ENCODE measurements at places on chromosomes 1 and 21.

- DNase-seq, result no peak
Measured at GRCh38 chr1:171219346-171220080, 28.8 kb upstream of the FMO1 start.

GRCh38 chr1:243233908-243234307, 21.2 kb downstream of the CEP170 start:
- DNase-seq, result no peak

- no peak for DNase-seq
Measured at GRCh38 chr1:78690516-78690915, 40.9 kb downstream of the IFI44 start.

DNA sequence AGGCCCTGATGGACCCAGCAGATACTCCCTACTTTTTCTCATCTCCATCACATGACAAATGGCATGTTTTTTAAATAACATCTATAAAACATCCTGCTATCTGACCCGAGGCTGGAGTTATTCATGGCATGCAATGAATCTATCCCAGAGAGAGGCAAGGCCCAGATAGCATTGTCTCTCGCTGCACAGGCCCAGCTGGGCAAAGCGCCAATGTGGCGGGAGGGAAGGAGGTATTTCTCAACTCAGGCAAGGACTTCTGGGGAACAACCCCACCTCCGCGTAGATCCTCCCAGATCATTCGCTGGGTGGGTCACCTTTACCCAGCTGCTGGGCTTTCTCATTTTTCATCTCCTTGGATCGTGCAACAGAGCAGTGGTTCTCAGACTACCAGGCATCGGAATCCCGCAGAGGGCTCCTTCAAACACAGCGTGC, 59.8 kb downstream of the ERG start:
- DNase-seq, result peak; percentile 48

GRCh38 chr1:200305806-200306205, 104.0 kb downstream of the ZNF281 start:
- no peak for DNase-seq

GRCh38 chr1:19414515-19415121, 70.7 kb downstream of the CAPZB start:
- no peak for DNase-seq

GRCh38 chr1:23149114-23149513, 19.5 kb downstream of the LUZP1 start:
- DNase-seq, result no peak

GRCh38 chr1:52234708-52235107, 92.8 kb downstream of the ZFYVE9 start:
- DNase-seq, result no peak

GRCh38 chr1:19096036-19096833, 113.8 kb downstream of the UBR4 start:
- no peak for DNase-seq

DNA sequence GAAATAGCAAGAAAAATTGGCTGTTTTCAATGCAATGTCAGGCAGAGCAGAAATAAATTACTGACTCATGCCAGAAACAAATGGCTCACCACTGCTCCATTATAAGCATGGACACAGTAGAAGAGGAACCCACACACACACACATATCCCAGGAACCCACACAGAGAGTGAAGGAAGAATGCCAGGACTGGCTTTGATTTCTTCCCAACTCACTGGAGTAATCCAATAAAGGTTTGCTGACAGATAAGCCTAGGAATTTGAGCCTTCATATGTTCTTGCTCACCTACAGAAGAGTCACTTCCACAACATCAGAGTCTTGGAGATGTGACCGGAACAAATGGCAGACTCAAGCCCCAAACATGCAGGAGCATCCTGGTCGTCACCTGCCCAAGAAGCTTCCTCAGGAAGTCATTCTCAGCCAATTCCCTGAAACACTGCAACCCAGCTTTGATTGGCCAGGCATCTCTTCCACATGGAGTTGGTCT, 2.2 kb downstream of the SH3BP5L start:
- peak; percentile 21 for DNase-seq

- DNase-seq, result no peak
Measured at GRCh38 chr1:209708297-209708696, 3.7 kb downstream of the HSD11B1 start.

- no peak for DNase-seq
Measured at GRCh38 chr1:177206831-177207355, 36.1 kb downstream of the BRINP2 start.

GRCh38 chr21:36664662-36664990, 34.3 kb upstream of the SIM2 start:
- DNase-seq, result no peak

DNA sequence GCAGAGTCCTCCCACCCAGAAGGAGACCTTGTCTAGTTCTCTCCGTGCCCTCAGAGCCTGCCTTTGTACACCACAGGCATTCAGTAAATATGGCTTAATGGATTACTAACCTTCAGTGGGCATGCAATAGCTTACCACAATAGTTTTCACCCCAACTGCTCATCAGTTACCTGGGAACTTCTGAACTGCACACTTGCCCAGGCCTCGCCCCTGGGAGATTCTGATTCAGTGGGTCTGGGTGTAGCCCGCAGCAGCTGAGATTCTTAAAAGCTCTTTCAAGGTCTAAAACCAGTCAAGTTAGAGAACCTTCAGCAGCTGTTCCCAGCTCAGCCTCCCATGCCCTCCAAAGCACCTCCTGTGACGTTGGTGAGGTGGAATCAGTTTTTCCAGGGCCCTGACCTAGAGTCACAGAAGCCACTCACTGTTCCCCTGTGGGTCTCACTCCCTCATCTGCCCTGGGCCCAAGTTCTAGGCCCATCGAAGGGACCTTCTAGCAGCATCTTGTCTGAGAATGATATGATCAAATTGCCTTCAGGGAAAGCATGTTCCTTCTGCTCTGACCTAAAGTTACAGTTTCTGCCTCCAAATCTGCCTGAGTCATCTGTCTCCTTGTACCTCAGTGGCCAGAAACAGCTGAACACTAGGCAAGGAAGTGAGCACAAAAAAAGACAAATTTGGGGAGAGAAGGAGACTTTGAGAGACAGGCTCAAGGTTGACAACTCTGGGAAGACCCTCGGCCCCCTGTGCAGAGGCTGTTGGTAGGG, 10.8 kb downstream of the ASAP3 start:
- no peak for DNase-seq

- DNase-seq, result no peak
Measured at GRCh38 chr1:55214934-55215193, 300 bp downstream of the USP24 start.

GRCh38 chr1:54543729-54544496, 4.1 kb upstream of the ACOT11 start:
- no peak for DNase-seq

DNA sequence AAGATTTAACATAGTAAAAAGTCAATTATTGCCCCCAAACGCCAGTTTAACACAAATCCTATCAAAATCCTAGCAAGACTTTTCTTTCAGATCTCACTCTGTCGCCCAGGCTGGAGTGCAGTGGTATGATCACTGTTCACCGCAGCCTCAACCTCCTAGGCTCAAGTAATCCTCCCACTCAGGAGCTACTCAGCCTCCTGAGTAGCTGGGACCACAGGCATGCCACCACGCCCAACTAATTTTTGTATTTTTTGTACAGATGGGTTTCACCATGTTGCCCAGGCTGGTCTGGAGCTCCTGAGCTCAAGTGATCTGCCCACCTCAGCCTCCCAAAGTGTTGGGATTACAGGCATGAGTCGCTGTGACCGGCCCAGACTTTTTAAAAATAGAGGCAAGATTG, 4.8 kb downstream of the SNIP1 start:
- no peak for DNase-seq

- DNase-seq, result no peak
Measured at GRCh38 chr1:61098333-61098732, 16.0 kb downstream of the NFIA start.

GRCh38 chr1:208027861-208028260, 116.9 kb upstream of the CD34 start:
- DNase-seq, result no peak

DNA sequence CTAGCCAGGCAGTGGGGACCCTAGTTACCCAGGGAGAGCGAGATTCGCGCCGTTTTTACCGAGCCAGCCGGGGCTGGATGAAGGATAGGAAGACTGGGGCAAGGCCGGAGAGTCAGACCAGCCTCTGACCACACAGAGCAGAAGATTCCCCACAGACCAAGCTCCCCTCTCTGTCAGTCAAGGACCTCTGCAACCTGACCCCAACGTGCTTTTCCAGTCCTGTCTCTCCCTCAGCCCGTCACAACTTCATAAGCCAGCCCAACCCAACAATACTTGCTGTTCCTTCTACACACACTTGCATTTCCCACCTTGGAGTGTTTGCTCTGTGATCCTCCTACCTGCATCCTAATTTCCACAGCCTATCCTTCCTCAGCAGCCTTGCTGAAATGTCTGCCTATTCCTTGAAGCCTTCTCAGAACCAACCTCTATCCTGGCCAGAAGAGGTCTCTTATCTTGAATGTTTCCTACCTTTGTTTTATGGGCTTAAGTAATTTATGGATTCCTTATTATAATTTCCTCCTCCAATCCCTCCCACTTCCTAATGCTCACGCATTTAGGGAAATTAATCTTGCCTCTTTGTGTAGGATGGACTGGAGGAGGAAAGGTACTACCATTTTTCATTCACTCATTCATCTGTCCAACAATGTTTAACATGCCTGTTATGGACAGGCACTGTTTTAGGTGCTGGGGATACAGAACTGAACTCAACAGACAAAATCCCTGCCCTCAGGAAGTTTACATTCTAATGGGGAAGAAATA, at the start of gene GSTM3:
TSS of gene GSTM3 (minus strand) at position 424 of the 759 bp plus-strand sequence. CDS start 751 bp downstream, outside the sequence.
- DNase-seq, result no peak

- no peak for DNase-seq
Measured at GRCh38 chr1:156336242-156336641, 1.9 kb downstream of the CCT3 start.

DNA sequence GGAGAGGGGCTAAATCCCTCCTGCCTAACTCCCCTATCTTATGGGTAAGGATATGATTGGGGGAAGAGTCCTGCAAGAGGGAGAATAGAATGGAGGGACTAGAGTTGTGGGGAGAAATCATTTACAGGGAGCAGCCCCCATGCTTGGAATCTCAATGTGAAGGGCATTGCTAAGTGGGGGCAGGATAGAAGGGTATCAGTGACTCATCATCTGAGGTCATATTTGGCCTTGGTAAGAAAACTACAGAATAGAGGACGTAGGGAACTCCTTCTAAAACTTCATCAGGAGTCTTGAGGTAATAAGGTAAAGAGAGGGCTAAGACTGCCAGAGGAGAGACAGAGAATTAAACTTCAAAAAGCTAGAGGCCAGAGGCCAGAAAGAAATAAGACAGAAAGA, 487 bp downstream of the HJV start:
- DNase-seq, result no peak

DNA sequence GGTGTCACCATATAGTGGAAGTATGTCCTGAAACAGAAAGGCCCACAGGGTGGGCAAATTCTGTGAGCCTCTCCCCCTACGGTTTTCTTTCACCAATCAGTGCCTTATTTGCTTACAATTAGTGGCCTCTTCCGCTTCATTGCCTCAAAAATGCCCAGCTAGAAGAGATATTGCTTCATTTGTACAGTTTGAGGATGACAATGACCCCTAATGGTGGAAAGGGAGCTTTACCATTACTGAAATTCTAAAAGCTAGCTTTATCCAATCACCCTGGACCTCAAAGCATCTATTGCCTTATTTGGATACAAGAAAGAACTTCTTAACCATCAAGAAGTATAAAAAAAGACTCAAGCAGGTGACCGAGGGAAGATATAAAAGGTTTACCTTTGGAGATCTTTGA, 49.6 kb downstream of the LRRC71 start:
- DNase-seq, result no peak

DNA sequence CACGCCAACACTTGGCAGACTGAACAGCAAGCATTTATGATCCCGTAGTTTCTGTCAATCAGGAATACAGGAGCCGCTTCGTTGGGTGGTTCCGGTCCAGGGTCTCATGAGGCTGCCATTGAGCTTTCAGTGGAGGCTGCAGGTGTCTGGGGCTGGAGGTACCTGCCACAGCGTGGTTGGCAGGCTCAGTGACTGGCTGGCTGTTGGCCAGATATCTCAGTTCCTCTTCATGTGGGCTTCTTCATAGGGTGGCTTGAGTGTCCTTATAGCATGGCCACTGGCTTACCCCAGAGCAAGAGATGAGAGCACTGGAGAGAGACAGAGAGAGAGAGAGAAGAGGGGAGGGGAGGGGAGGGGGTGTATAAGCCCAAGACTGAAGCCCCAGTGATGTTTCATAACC, 29.3 kb downstream of the PIK3CD start:
- no peak for DNase-seq

DNA sequence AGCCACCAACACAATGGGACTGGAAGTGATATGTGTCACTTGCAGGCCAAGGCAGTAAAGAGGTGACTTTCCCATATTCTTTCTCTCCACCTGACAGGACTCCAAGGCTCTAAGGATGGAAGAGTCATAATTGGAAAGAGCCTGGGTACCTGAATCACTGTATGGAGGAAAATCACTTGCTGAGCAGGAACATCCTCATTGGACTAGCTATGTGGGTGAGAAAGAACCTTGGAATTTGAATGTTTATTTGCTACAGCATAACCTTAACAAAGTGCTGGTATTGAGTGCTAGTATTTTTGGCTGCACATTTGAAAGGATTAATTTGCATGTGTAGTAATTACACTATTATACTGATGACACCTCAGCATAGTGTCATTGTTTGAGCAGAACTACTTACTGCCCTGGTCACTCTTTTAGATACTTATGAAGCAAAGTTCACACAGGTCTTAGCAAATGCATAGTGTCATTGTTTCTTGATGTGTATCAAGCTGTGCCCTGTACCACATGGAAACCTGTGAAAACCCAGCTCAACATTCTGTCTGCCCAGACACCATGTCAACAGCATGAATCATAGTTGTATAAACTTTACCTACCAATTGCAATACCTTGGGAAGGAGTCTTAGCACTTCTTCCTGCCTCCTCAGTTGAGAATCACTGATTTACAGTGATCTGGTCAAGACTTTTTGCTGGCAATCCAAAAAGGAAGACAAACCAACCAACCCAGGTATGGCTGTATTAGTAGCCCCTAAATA, 5.1 kb upstream of the S100A10 start:
- DNase-seq, result no peak

DNA sequence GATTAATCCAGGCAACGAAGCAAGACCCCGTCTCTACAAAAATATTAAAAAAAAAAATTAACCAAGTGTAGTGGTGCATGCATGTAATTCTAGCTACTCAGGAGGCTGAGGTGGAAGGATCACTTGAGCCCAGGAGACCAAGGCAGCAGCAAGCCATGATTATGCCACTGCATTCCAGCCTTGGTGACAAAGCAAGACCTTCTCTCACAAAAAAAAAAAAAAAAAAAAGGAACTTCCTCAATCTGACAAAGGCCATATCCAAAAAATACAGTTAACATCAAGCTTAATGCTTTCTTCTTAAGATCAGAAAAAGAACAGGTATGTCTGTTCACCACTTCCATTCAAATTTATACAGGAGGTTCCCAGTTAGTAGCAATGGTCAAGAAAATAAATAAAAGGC, 54.4 kb downstream of the EVI5 start:
- DNase-seq, result no peak

- no peak for DNase-seq
Measured at GRCh38 chr1:174726167-174726879, 273.4 kb upstream of the CACYBP start.

DNA sequence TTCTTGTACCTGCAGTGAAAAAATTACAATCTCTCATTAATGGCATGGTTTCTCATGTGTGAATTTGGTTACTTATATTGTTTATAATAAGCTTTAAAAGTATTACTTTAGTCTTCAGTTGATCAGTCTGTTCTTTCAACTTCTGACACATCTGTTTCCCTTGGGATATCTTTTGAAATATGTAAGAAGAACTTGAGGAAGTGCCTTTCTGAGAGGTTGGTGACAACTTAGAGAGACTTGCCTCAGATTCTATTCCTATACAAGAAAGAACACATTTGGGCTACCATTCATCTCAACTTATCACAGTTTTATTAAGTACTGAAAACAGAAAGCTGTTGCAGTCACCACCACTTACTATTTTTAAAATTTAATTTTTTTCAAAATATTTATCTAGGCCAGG, 8.1 kb downstream of the AKNAD1 start:
- DNase-seq, result no peak
